ENCODE measurements at places on chromosomes 3 and 15.

GRCh38 chr3:48445277-48445882 is 1.2 kb upstream of the ATRIP start:
- DNase-seq = no peak

GRCh38 chr15:35854316-35854715 is 308.4 kb upstream of the DPH6 start:
- DNase-seq = no peak

DNA sequence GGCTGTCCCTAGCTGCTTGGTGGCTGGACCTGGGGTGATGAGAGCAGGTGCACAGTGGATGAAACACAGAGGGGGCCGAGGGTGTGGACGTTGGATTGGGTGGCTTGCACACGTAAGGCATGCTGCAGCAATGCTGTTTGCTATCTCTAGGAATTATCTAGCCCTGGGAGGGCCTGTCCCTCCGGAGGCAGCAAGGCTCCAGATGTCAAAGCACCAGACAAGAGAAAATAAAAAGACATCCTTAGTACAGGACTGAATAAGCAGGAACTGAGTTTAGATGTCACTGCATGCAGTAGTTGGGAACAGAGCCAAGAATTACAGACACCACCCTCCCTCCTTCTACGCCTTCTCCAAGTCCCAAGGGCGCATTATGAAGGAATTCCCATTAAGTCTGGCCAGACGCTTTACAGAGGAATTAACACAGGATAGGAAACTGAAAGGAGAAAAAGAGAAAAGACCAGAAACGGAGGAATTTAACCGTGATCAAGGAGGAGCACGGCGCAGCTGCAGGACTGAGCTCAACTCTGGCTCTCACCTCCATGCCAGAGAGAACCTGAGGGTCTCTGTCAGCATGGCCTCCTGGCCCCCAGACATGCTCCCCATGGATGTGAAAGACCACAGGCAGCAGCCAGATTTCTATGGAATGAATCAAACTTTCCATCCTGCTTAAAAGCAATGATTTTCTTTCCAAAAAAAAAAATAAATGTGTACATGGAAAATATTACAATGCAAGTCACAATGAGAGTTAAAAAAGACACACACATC is 13.8 kb downstream of the ATP10A start:
- peak; percentile 84 for DNase-seq

GRCh38 chr3:2741516-2741915 is 368.7 kb downstream of the IL5RA start:
- DNase-seq = no peak

- DNase-seq = no peak
Measured at GRCh38 chr15:63306492-63307073, 29.2 kb downstream of the APH1B start.

- peak; percentile 65 for DNase-seq
Measured at GRCh38 chr15:63348392-63348791, 33.3 kb downstream of the CA12 start.

DNA sequence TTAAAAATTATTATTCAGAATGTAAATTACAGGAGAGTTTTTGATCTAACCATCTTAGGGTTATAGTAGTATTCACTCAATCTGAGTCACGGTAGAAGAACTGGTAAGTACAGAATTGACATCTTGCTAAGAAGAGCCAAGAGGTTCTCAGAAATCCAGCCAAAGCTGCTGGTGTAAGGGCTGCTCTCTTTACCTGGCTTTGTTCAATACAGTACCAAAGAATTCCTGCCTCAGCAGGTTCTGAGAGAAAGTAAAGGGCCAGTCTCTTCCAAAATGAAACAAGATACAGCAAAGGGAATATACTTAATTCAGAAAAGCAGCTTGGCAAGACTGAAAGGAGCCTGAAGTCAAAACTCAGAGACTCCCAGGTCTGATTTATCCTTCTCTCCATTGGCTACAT is 193.1 kb downstream of the TNIK start:
- DNase-seq = no peak

- no peak for DNase-seq
Measured at GRCh38 chr3:196122021-196122687, 40.3 kb upstream of the TFRC start.

- no peak for DNase-seq
Measured at GRCh38 chr3:42012383-42012934, 50.6 kb upstream of the ULK4 start.

Data from femur (tissue), 1 donor.